Foreskin keratinocyte (primary cell): ENCODE measurements at places on chromosomes 1 and 21. TPM values are rescaled to one million over a fixed set of nuclear protein-coding genes. Genes with fewer than 3 reads are reported as not detected.

GRCh38 chr1:210231846-210232510, 618 bp upstream of the SERTAD4 start:
- peak; percentile 48 for DNase-seq

DNA sequence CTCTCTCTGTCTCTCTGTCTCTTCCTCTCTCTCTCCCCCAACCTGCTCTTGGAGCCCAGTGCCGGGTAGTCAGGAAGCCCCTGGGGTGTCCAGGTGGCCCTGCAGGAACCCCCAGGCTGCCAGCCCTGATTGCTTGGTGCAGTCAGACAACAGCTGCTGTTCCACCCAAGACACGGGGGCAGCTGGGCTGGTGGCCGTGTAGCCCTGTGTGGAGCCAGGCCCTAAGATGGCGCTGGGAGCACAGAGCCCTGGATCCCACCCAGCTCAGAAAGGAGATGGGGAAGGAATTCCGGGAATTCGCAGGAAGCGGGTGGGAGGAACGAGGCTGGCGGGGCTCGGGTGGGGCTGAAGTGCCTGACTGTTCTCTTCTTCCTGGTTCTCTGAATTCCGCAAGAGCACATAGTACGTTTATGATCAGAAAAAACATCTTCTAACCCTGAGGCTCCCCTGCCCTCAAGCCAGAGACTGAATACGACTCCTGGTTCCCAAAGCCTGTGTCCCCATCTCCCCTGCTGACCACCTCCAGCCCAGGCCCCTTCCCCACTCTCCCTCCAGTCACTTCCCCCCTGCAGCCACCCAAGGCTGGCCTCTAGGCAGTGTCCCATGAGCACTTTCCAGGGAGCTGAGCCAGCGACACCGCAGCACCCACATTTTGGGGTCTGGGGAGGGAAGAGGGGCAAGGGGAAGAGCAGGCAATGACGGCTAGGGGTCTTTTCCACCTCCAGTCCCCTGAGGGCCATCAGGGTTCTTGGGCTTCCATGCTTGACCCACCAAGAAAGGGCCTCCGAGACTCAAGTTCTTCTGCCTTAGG, 55.0 kb downstream of the WNT9A start:
- DNase-seq, result no peak

GRCh38 chr1:222931023-222931422, 116.2 kb downstream of the DISP1 start:
- no peak for DNase-seq

- DNase-seq, result peak; percentile 90
Measured at GRCh38 chr21:29145852-29146453, 15.5 kb downstream of the MAP3K7CL start.

The SPRR4 gene
- total RNA-seq, result 0.18 TPM in 1 of 2 replicates, not detected in the other

DNA sequence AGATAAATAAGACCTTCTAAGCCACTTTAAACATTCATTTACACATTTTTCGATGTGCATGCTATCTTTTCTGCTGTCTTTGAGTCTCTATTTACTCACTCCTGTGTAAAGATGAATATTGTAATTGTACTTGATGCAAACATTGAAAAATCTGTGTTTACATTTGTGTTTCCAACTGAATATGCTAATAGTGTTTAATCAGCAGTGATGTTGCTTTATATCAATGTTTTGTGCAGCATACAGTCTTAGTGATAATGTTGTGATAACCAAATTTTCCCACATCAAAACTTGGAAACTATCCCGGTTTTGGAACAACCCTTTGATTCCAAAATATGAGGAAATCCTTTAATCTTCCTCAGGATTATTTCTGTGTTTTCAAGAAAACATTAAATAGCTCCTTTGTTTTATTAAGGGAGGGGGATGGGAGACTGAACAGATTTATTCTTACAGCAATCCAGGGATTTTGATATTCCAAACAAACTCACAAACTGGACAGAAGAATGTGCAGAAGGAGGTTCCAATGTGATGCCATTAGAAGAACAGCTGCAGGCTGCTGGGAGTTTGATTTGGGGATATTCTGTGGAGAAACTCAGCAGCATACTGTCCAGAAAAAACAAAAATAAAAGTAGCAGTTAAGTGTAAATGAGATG, 248.0 kb downstream of the S1PR1 start:
- DNase-seq, result no peak

The NBPF20 gene
- total RNA-seq, result 3.7 and 5.0 TPM in 2 replicates

The SGIP1 gene
- 0.11 TPM in 1 of 2 replicates, not detected in the other for total RNA-seq

- DNase-seq, result no peak
Measured at GRCh38 chr21:37800057-37800455, 116.2 kb downstream of the KCNJ6 start.

GRCh38 chr1:83766241-83766691, 232.7 kb downstream of the TTLL7 start:
- DNase-seq, result no peak

- no peak for DNase-seq
Measured at GRCh38 chr1:61842863-61843514, 100.7 kb downstream of the PATJ start.

The ADAMTS4 gene
- 1.3 and 2.6 TPM in 2 replicates for total RNA-seq

DNA sequence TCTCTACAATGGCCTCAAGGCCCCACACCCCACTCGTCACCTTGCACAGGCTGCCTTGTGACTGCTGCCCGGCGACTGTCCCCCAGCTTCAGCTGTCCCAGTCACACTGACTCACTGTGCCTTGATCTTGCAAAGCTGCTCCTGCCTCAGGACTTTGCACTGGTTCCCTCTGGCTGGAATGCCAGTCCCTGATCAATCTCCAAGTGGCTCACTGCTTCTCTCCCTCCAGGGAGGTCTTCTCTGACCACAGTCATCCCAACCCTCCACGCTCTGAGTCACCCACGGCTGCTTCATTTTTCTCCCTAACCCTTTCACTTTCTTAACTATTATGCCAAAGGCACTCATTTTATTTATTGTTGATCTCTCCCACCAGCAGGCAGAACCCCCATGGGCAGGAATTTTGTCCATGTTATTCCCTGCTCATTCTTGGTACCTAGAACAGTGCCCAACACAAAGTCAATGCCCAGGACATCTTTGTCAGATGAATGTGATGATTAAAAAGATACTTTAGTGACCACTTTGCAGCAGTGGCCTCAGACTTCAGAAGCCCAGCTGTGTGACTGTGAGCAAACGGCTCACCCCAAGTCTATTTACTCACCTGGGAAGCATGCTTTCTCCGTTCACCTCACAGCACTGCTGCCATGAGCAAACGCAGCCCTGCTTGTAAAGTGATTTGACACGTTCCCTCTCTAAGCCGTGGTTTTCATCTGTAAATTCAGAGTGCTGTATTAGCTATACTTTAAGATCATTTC, 53.4 kb downstream of the ZBTB18 start:
- peak; percentile 30 for DNase-seq

- DNase-seq, result no peak
Measured at GRCh38 chr21:35102488-35103371, 53.6 kb upstream of the RUNX1 start.

The RBP7 gene
- 3.6 and 6.7 TPM in 2 replicates for total RNA-seq

The TNFSF4 gene
- 0.35 and 0.75 TPM in 2 replicates for total RNA-seq

DNA sequence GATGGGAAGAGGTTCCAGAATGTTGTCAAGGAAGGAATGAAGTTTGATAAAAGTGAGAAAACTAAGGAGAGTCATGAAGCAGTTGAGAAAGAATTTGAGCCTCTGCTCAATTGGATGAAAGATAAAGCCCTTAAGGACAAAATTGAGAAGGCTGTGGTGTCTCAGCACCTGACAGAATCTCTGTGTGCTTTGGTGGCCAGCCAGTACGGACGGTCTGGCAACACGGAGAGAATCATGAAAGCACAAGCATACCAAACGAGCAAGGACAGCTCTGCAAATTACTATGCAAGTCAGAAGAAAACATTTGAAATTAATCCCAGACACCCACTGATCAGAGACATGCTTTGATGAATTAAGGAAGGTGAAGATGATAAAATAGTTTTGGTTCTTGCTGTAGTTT, 142.8 kb downstream of the CDC7 start:
- DNase-seq, result no peak

The MROH9 gene
- total RNA-seq, result not detected in 2 replicates

DNA sequence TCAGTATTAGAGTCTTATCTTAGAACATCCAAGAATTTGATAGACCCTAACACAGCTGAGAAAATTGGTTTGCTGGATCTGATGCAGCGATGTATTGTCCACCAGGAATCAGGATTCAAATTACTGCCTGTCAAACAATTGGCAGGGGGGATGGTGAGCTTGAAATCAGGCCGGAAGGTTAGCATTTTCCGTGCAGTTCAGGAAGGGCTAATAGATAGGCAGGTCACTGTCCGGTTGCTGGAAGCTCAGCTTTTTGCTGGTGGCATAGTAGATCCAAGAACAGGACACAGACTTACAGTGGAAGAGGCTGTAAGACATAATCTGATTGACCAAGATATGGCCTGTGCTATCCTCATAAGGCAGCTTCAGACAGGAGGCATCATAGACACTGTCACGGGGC, 127.2 kb downstream of the MACF1 start:
- DNase-seq, result no peak

The GBP5 gene
- total RNA-seq, result not detected in 2 replicates

The SLC44A5 gene
- 0.10 and 1.4 TPM in 2 replicates for total RNA-seq

The ARMH1 gene
- 0.18 TPM in 1 of 2 replicates, not detected in the other for total RNA-seq

- no peak for DNase-seq
Measured at GRCh38 chr1:232468249-232468648, 161.7 kb downstream of the SIPA1L2 start.

DNA sequence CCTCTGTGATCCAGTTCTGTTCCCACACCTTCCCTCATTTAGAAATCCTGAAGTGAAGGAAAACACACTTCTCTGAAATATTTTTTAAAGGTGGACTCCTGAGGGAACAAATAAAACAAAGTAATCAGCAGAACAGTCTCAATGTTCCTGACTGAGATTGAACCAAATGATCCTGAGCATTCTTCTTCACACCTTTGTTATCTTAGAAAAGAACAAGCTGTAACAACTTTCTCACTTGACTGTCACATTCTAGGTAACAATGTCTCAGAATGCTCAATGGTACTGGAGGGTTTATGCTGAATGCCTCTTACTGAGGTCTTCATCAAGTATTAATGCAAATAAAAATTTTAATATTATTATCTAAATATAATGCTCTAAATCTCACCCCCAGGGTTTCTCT, 40.4 kb upstream of the RGS2 start:
- DNase-seq, result no peak

DNA sequence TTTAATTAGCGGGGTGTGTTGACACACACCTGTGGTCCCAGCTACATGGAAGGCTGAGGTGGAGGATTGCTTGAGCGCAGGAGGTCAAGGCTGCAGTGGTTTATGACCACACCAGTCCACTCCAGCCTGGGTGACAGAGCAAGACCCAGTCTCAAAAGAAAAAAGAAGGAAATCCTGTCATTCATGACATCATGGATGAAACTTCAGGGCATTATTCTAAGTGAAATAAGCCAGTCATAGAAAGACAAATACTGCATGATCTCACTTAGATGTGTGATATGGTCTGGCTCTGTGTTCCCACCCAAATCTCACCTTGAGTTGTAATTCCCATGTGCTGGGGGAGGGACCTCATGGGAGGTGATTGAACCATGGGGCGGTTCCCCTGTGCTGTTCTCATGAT, 82.6 kb downstream of the MT1HL1 start:
- DNase-seq, result no peak

DNA sequence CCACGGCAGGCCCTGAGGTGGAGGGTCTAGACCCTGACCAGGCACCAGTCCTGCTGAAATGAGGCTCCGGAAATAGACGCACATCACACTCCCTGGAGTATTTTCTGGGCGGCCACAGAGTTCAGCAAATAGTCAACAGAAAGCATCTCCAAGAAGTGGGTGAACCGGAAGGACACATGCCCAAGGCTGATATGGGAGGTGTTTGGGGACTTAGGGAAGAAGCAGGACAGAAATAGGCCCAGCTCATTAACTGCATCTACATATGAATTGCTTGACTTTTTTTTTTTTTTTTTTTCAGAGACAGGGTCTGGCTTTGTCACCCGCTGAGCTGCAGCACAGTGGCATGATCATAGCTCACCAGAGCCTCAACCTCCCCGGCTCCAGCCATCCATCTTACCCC, 36.5 kb upstream of the GPR157 start:
- DNase-seq, result no peak

The SORT1 gene
- 0.61 and 0.88 TPM in 2 replicates for total RNA-seq

- DNase-seq, result no peak
Measured at GRCh38 chr1:66055092-66055491, 262.4 kb downstream of the PDE4B start.

The LEFTY1 gene
- not detected in 2 replicates for total RNA-seq

The SPATA46 gene
- total RNA-seq, result not detected in 2 replicates
